Cardiac muscle cell (in vitro differentiated cells and primary cell): ENCODE measurements at places on chromosomes 5 and 9.

- DNase-seq: peak; percentile 46
These were observed 1.0 kb downstream of the KLF9 start for GRCh38 chr9:70413464-70413798.

GRCh38 chr9:37094751-37095150, 25.6 kb upstream of the ZCCHC7 start:
- no peak for DNase-seq

- DNase-seq: no peak
These were observed 28.0 kb upstream of the TOMM5 start for GRCh38 chr9:37620396-37620795.

- DNase-seq: no peak
These were observed 87.6 kb downstream of the PIK3R1 start for GRCh38 chr5:68303038-68303738.

GRCh38 chr5:149845601-149846000, 99.0 kb downstream of the PDE6A start:
- DNase-seq: no peak

DNA sequence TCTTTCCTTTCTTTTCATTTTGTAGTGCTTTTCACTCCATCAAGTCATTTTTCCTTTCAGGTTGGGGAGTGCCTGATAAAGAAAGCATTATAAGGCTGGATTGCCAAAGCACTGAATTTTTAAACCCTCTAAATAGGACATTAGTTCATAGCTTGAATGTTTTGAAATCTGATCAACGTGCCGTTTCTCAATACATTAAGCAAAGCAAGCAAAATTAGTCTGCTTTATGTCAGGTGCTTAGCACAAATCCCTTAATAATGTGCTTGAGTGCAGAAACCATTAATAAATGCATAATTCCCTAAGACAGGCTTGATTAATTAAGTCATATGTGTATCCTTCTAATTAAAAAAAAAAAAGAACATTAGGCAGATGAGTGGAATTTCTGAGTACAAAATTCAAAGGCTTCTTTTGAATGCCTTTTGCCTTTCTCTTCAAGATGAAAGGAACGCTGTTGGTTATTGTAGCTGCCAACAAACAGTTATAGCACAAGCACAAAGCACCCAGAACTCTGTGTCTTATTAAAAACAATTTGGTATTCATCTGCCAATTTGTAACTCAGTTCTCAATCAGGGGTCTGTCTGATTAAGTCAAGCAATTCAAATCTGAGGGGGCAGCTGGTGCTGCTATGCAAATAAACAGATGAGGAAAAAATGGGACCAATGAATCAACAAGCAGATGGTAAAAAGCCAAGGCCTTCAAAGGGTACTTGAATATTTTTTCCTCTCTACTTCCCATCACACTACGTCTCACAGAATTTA, 233.7 kb downstream of the TLE1 start:
- no peak for DNase-seq

GRCh38 chr5:81249240-81249639, 16.1 kb downstream of the CKMT2 start:
- DNase-seq: no peak

DNA sequence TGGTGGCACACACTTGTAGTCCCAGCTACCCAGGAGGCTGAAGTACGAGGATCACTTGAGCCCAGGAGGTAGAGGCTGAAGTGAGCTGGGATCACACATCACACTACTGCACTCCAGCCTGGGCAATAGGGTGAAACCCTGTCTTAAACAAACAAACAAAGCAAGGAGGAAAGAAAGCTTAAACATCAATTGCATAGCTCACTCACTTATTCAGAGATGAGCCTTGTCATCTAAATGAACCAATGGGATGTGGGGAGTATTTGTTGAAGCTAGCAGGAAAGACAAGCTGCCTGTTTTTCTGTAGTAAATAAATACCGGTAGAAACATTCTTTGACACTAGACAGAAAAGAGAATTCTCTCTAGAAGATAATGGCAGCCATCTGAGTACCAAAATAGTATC, 161.0 kb upstream of the SLC12A2 start:
- no peak for DNase-seq

GRCh38 chr9:8754751-8755150, 955.2 kb upstream of the DMAC1 start:
- no peak for DNase-seq

DNA sequence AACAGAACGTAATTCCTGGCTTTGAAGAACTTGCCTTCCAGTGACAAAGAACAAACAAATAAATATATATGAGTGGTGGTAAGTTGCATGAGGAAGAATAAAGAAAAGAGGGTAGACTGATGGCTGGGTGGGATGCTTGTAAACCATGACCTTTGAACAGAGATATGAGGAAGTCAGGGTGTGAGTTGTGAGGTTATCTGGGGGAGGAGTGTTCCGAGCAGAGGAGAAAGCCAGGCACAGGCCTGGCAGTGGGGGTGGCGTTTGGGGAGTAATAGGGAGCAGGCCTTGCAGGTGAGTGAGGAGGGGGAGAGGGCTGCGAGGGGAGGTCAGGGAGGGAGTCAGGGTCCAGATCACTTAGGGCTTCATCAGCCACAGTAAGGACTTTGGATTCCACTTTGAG, 213.4 kb downstream of the PTTG1 start:
- no peak for DNase-seq

GRCh38 chr9:135605238-135605781, 34.0 kb downstream of the GLT6D1 start:
- DNase-seq: no peak

GRCh38 chr5:180684623-180685161, 35.3 kb upstream of the FLT4 start:
- no peak for DNase-seq

GRCh38 chr5:178201927-178202235, 2.5 kb upstream of the HNRNPAB start:
- no peak for DNase-seq

DNA sequence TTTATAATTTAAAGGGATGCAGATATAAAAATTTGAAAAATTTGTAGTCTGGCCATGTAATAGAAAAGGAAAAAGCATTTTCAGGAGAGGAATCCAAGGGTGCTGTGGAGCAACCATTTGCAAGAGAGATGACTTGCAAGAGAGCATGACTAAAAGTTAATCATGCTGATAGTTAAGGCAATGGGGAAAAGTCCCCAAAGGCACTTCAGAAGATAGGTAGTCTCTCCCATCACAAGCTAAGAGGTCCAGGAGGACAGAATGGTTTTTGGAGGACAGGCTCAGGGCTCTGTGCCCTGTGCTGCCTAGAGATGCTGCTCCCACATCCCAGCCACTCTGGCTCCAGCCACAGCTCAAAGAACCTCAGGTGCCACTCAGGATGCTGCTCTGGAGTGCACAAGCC, 38.8 kb downstream of the DNAJB5 start:
- DNase-seq: no peak

DNA sequence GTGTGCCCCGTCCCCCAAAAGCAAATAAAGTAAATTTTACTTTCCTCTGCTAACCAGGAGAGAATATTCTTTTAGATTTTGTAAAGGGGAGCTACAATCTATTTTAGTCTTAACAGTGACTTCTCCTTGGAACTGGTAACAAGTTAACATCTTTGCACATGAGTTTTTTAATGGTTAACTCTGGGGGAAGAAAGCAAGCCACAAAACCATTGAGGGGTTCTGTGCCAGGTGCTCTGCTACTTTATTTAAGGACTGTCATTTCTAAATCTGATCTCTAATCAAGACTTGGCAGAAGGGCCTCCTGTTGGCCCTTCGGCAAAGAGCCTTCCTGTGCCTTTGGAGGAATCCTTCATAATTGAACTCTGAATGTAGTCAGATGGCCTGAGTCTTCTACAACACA, 153.4 kb downstream of the SLC12A2 start:
- DNase-seq: no peak

GRCh38 chr5:179304871-179305270, 40.4 kb downstream of the ADAMTS2 start:
- DNase-seq: no peak

- DNase-seq: no peak
These were observed 75.4 kb downstream of the SLF1 start for GRCh38 chr5:94693845-94694370.

DNA sequence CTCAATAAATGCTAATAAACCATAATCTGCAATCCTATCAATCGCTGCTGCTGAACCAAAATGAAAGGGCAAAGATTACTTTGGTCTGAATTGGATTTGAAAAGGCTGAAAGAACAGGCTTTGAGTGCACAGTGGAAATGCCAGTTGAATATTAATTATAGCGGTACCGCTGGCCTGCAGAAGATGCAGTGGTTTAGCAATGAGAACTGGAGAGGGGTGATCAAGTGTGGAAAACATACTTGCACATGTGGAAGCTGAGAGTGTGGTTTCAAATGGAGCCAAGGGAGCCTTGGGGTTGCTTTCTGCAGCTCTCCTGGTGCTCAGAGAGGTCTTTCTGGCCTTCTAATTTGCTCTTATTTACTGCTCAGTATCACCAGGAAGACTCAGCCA, 133.9 kb downstream of the PTTG1 start:
- DNase-seq: no peak

DNA sequence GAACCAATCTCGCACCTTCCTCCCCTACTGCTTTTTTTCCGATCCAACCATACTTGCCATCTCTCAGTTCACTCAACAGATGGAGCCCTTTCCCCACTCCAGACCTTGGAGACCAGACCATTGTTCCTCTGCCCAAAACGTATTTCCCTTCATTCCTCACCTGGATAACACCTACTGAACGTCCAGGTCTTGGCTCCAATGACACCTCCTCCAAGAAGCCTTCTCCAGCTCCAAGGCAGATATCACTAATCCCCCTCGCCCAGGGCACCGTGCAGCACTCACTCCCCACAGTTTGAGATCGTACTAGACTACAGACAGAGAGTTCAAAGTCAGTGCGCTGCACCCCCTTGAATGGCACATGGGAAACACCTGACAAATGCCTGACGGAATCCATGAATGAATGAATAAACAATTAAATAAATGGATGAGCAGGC, 47.1 kb upstream of the AKNA start:
- peak; percentile 50 for DNase-seq

GRCh38 chr9:6764950-6765349, 7.2 kb downstream of the KDM4C start:
- DNase-seq: no peak

GRCh38 chr9:81814401-81814793, 113.8 kb upstream of the SPATA31D4 start:
- DNase-seq: no peak

GRCh38 chr5:124021066-124021641, 509.2 kb downstream of the CSNK1G3 start:
- DNase-seq: no peak

GRCh38 chr9:135788576-135789300, 86.8 kb downstream of the KCNT1 start:
- DNase-seq: no peak

- no peak for DNase-seq
These were observed 14.2 kb downstream of the GADD45G start for GRCh38 chr9:89619019-89619418.

DNA sequence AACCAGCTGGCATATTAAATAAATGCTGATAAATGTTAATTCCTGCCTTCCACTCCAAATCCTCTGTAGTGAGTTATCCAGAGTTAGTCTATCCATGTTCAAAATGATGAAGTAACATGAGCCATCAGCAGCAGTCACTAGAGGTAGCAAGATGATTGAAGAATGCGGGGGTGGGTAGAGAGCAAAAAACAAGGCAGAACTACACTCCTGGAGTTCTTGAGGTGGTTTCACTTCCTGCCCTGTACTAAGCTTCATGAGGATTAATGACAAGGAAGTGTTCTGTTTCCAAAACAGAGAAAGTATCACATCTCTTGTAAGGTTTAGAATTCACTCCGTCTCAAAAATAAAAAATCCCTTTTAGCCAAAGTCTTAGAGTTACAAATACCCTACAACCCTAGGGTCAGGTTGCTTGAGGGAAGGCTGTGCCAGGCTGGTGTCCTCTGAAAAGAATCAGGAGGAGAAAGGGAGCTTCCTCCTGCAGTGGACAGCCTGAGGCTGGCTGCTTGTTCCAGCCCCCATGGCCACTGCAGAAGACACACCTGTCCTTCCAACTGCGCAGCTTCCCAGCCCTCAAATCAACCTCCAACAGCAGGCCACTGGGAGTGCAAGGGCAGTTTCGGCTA, 180.2 kb downstream of the DENND1A start:
- DNase-seq: no peak

GRCh38 chr5:147559749-147560148, 49.9 kb upstream of the DPYSL3 start:
- no peak for DNase-seq

GRCh38 chr5:91643797-91644196, 260.7 kb upstream of the ARRDC3 start:
- DNase-seq: no peak

GRCh38 chr5:55816342-55816741, 34.8 kb upstream of the IL31RA start:
- DNase-seq: peak; percentile 89

- peak; percentile 15 for DNase-seq
These were observed 31.6 kb downstream of the DTWD2 start for GRCh38 chr5:118956727-118957126.

GRCh38 chr9:82820186-82820585, 242.8 kb downstream of the RASEF start:
- DNase-seq: no peak

- no peak for DNase-seq
These were observed 74.0 kb upstream of the RAPGEF6 start for GRCh38 chr5:131709043-131709442.

DNA sequence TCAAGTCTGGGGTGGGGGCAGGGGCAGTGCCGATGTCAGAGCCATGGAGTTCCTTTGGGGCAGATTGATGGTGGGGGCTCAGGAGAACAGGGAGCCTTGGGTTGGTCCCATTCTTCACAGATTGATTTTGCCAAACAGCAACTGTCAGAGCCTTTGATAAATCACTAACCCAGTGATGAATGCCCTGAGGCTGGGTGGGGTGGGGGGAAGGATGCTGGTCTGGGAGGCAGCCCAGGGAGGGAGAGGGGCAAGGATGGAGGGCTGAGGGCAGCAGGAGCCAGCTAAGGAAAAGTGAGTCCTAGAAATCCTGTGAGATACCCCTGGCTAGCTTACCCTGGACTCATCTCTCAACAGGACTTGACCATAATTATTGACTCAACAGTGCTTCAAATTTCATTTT, 60.1 kb upstream of the ARAP3 start:
- no peak for DNase-seq

GRCh38 chr5:6775571-6775970, 62.3 kb downstream of the TENT4A start:
- no peak for DNase-seq

DNA sequence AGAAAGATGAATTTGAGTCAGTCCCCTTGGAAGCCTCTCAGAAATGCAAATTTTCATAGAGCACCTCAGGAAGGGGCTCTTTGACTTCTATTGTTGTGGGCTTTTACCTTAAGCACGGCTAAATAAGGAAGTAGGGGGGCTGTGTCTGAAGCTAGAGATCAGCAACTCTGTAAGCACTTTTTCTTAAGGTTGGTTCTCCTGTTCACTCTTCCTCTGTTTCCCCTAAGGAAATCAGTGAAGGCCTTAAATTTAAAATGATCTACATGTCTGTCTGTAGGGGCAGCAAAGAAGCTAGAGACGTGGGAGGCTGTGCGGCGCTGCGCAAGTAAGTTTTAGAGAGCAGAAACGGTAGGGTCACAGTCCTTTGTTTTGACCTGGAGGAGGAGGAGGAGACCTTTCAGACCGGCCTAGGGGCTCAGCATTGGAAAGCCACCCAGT, 1.2 kb upstream of the CDC14B start:
- DNase-seq: peak; percentile 39
